ENCODE measurements at places on chromosomes 16 and 17.
A peak's percentile ranks its signal among the peaks of the same experiment; 100 is the strongest.

DNA sequence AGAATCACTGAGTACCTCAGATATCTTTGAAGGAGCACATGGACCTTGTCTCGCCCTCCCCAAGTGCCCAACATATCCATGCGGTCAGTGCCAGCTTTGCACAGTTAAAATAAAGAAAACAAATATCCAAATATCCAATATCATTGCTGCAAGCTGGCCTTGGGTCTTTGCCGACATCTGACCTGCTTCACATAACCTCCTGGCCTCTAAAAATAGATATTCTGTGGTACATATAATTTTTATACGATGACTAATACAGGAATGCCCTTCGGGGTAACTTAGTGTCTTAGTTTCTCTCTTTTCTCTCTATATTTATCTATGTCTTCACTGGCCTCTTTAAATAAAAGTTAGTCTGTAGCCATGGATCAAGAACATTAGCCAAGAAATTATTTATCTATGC, 67.8 kb downstream of the MAF start:
- no peak for DNase-seq

DNA sequence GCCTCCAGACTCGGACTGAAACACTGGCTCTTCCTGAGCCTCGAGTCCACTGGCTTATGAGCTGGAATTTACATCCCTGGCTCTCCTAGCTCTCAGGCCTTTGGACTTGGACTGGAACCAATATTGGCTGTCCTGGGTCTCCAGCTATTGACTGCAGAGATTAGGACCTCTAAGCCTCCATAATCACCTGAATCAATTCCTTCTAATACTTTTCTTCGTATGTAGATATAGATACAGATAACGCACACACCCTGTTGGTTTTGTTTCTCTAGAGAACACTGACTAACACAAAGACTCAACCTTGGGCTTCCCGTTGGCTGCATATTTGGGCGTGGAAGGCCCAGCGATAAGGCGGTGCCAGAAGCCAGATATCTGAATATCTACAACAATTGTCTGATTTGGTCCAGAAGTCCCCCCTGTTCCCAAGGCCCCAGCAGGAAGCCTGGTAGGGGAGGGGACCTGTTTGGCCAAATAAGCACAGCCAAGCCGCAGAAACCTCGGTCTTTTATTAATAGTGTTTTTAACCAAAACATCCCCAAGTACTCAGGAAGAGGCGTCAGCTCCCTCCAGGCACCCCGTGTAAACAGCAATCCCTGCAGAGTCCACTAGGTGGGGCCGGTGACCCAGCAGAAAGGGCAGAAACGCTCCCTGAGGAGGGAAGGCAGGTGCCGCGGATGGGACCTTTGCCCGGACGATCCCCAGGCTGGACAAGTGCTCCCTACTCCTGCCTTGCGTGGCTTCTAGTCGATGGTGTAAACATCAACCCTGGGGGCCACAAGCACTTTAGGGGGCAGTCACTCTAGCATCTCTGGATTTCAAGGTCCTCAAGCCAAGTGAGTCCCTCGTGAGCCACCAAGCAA, 57.0 kb downstream of the ABR start:
- DNase-seq, result peak; percentile 35

GRCh38 chr17:51608251-51608933, 348.0 kb downstream of the UTP18 start:
- DNase-seq, result no peak

DNA sequence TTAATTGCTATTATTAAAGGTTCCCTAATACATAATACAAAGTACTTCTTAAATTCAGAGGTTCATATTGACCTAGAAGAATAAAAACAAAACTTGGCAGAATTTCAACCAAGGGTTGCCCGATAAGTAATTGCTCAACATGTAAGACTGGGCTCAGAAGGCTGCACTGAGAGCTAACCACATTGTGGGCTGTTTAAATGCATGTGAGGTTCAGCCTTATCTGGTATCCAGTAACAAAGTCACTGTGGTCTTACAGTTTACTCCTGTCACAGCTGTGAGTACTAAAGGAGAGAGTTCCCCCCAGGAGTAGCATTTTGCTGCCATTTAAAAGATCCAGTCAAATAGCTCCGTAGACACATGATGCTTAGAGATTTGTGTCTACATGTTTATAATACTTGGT, 1.6 kb upstream of the DHRS11 start:
- DNase-seq, result no peak

GRCh38 chr16:89951509-89951908, 3.0 kb downstream of the DEF8 start:
- no peak for DNase-seq

GRCh38 chr16:68367030-68367429, 56.2 kb downstream of the PRMT7 start:
- peak; percentile 33 for DNase-seq
